ENCODE measurements at places on chromosomes 4 and X. TPM values are rescaled to one million over a fixed set of nuclear protein-coding genes. Genes with fewer than 3 reads are reported as not detected.

DNA sequence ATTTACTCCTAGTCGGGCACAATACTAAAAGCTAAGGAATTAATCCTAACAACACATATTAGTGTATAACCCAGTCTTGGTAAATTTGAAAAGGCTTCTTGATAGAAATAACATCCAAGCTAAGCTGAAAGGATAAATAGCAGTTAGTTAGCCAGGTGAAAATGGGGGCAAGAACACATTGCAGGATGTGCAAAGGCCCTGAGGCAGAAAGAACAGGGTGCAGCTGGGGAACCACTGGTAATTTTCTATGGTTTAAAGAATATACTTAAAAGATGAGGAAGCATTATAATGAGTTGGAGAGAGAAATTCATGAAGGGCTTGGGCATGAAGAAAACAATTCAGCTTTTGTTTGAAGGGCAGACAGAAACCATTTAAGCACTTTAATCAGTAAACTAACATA is 689.0 kb downstream of the ADGRL3 start:
- DNase-seq, result no peak

- no peak for DNase-seq
Measured at GRCh38 chr4:185346975-185347601, 48.6 kb downstream of the LRP2BP start.

GRCh38 chr4:1011666-1012033 is 224 bp downstream of the FGFRL1 start:
- no peak for DNase-seq

Gene FANCB
- 0.11 TPM for total RNA-seq

DNA sequence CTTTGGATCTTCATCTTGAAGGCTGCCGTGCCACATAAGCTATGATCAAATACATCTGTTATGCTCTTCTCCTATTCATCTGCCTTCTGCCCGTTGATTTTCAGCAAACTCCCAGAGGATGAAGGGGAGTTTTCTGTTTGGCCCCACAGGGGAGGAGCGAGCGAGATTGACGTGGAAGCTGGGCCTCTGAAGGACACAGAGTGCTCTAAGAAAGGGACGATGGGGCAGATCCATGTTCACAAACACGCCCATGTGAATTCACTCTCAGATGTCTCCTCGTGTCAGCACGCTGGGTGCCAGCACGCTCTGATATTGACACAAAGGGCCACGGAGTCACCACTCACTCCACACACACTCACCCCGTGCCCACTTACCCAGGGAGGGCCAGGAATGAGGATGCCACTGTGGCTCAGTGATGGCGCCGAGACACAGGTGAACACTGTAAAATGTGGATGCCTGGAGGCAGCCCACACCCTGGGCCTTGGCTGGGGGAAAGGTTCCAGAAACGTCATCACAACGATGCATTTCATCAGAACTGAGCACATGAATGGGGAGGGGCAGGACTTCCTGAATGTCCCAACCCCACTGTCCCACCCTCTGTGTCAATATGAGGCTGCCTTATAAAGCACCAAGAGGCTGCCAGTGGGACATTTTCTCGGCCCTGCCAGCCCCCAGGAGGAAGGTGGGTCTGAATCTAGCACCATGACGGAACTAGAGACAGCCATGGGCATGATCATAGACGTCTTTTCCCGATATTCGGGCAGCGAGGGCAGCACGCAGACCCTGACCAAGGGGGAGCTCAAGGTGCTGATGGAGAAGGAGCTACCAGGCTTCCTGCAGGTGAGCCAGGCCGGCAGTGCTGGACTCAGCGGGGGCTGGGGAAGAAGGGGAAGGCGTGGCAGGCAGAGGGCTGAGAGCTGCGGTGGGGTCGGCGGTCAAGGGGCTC is at the start of gene S100P:
S100P (plus strand) TSS at position 648 of the 946 bp plus-strand sequence; CDS start at position 703, 55 bp downstream.
- no peak for DNase-seq

GRCh38 chr4:10243856-10244255 is 127.3 kb upstream of the WDR1 start:
- no peak for DNase-seq

- no peak for DNase-seq
Measured at GRCh38 chr4:162909952-162910351, 256.7 kb downstream of the NAF1 start.

Gene RHOXF2
- total RNA-seq, result not detected

- DNase-seq, result no peak
Measured at GRCh38 chr4:108454227-108454626, 166.1 kb upstream of the RPL34 start.

Gene SPANXC
- not detected for total RNA-seq

- no peak for DNase-seq
Measured at GRCh38 chr4:20995015-20995414, 294.8 kb downstream of the PACRGL start.

- DNase-seq, result no peak
Measured at GRCh38 chr4:12411072-12411471, 982.4 kb upstream of the HS3ST1 start.

GRCh38 chrX:124462931-124463330 is 116.6 kb downstream of the SH2D1A start:
- DNase-seq, result no peak

DNA sequence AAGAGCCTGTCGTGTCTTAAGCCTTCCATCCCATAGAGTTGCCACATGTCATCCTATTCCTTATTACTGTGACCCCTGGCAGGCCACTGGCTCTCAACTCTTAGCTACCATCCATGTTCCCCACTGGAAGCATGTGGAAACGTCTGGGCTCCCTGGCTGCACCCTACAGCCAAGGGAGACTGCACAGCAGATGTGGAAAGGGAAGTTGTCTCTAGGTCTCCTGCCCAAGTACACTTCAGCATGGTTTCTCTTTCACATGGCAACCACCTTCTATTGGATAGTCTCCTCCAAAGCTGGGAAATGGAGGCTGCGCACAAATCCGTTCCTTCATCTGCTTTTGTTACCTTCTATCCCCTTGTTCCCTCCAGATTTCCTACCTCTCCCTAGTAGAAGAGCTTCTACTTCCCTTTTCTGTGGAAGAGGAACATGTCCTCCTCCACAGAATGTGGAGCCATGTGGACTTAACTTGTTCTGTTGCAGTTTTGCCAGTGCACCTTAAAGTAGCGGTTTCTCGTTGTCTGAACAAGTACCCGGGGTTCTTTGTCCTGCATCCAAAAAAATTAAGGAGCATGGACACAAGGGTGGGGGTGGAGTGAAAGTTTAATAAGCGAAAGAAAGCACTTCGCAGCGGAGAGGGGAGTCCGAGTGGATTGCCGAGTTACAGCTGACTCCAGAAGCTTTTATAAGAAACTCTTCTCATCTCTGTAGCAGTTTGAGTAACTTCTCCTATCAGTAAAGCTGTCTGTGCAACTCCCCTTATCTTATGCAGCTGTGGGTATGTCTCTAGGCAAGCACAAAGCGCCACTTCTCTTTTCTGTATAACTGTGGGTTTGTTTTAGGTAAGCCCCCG is 52.5 kb downstream of the HMGB2 start:
- no peak for DNase-seq

DNA sequence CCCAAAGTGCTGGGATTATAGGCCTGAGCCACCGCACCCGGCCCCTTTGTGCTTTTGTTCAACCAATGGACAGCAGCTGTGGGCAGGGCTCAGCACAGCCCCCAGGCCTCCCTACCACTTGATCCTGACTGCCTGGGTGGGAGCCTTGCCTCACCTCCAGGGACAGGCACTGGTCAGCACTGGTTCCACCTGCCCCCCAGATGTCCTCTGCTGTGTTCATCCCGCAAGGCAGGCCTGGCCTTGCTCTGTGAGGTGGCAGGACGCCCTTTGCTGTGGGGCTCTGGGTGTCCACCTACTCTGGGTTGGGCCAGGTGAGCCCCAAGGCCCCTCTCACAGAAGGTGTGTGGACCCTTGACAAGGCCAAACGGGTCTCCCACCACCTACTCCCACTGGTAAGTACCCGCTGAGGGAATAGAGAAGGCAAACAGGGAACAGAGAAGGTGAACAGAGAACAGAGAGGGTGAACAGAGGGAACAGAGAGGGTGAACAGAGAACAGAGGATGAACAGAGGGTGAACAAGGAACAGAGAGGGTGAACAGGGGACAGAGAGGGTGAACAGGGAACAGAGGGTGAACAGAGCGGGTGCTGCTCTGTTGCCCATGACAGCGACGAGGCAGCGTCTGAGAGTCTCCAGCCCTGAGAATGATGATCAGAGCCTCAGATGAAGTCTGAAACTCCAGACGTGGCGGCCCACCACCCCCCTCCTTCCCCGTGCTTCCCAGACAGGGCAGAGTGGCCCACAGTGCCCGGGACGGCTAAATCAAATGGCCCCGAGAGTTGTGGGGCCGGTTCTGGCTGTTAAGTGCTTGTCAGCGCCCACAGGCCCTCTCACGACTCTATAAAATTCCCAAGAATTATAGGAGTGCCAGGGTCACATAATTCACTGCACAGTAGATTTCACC is 55.0 kb upstream of the NKX1-1 start:
- no peak for DNase-seq

- no peak for DNase-seq
Measured at GRCh38 chr4:80913381-80913780, 117.1 kb upstream of the BMP3 start.

DNA sequence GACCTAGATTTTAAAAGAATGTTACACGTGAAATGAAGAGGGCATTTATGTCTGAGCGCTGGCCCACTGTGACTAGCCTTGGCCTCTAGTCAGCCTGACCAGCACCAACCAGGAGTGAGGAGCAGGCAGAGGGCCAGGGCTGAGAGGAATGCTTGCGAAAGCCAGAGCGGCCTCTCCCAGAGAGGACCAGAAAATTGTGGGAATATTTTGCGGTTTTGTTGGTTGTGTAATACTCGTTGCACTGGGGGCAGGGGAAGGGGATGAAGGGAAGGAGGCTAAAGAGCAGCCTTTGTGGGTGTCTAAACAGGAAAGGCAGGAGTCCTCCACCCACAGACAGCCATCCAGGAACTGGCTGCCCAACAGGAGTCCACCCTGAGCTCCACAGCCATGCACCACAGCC is 3.8 kb downstream of the GABRE start:
- DNase-seq, result peak; percentile 84

DNA sequence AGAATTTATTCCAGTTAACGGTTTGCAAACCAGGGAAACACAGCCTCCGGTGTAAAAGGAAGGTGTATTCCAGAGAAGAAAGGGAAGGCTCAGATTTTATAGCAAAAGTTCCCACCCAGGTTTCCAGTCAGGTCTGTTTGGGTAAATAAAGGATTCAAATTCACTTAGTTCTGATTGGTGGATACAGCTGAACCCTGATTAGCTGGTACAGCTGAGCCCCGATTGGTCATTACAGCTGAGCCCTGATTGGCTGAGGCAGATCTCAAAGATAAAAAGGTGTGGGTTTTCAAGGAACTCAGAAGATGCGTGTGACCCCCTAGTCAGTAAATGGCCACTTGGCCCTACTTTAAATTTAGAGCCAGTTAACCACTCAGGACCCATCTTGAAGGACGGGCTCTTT is 6.6 kb downstream of the CLRN2 start:
- DNase-seq, result no peak

GRCh38 chr4:156941940-156942548 is 29.6 kb downstream of the PDGFC start:
- no peak for DNase-seq

Gene SMIM10L2A
- 0.14 TPM for total RNA-seq

DNA sequence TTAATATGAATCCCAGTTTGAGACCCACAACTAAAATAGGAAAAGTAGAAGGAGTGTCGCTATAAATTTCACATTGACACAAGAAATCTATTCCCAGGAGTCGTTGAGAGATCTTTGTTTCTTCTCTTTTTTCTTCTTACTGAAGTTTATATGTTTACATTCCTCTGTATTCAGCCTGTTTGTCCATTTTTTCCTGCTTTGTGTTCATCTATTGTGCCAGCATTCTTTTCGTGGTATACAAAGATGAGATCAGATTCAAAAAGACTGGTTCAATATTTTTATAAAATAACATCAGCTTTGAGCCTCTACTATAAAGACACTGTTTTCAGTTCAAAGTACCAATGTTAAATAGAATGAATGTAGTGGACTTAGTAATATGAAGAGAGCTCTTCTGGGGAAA is 95.4 kb upstream of the MYOZ2 start:
- DNase-seq, result no peak

Gene PPP2R3B
- 156 TPM for total RNA-seq

Gene FGFR3
- 0.22 TPM for total RNA-seq

- DNase-seq, result no peak
Measured at GRCh38 chr4:73693811-73694210, 46.6 kb upstream of the CXCL8 start.

DNA sequence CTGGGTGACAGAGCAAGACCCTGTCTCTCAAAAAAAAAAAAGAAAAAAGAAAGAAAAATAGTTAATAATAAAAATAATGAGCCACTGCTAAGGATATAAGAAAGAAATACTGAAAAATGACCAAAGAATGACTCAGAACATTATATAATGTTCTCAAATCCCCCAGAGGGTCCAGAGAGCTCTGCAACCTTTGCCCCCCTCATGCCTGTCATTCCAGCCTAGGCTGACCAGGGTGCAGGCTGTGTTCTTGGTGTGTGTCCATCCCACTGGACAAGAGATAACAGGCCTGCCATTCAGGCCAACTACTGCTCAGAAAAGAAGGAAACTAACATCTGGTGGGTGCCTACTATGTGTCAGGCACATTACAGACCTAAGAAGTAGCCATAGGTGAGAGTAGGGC is 72.7 kb upstream of the EDNRA start:
- DNase-seq, result no peak

DNA sequence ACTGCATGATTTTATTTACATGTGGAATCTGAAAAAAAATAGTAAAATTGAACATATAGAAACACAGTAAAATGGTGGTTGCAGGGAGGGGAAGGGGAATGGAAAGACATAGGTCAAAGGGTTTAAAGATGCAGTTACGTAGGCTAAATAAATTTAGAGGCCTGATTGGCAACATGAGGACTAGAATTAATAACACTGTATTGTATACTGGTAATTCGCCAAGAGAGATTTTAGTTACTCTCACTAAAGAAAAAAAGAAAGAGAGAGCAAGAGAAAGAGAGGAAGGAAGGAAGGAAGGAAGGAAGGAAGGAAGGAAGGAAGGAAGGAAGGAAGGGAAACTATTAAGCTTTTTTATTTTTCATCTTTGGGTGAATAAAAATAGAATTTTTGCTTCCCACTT is 488.1 kb downstream of the PCDH10 start:
- DNase-seq, result no peak

GRCh38 chr4:123166023-123166422 is 230.6 kb upstream of the SPRY1 start:
- DNase-seq, result no peak

GRCh38 chr4:145453163-145453520 is 28.5 kb upstream of the SMAD1 start:
- DNase-seq, result no peak

DNA sequence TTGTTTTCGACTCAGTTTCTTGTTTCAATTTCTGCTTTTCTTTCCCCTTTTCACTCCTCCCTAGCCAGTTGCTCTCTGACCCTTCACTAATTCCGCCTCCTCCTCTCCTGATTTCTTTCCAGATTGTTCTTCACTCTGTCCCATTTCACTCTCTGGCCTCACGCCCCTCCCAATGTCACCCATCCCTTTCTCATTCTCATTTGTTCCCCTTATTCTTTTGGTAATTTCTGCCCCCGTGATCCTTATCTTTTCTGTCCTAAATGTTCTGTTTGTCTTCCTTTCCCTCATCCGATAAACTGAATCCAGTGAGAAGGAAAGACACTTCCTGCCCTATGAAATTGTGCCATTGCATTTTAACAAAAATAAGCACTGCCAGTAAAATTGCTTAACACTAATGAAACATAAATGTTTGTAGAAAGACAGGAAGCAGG is 94.5 kb upstream of the RASGEF1B start:
- DNase-seq, result no peak

GRCh38 chr4:38157592-38157991 is 197.4 kb downstream of the PTTG2 start:
- no peak for DNase-seq
